ENCODE measurements at places on chromosomes 1 and 21. TPM values are rescaled to one million over a fixed set of nuclear protein-coding genes. Genes with fewer than 3 reads are reported as not detected.

CFHR2 gene
- 295 TPM for total RNA-seq

ELK4 gene
- 29.9 TPM for total RNA-seq

SCYL3 gene
- total RNA-seq: 7.5 TPM

SLC2A1 gene
- total RNA-seq: 9.5 TPM

ST7L gene
- total RNA-seq: 6.2 TPM

C1orf21 gene
- 19.6 TPM for total RNA-seq

LCE2C gene
- total RNA-seq: not detected

SGIP1 gene
- 0.30 TPM for total RNA-seq

LCE1C gene
- total RNA-seq: not detected

PLPPR4 gene
- 0.10 TPM for total RNA-seq

GJA8 gene
- not detected for total RNA-seq

BNIPL gene
- total RNA-seq: 1.6 TPM
